Cardiac ventricle fibroblast (primary cell): ENCODE measurements at places on chromosomes 2 and 18. TPM values are rescaled to one million over a fixed set of nuclear protein-coding genes. Genes with fewer than 3 reads are reported as not detected.

The MTCL1 gene
- 10.4 and 15.6 TPM in 2 replicates for total RNA-seq

The ATP9B gene
- total RNA-seq, result 12.0 and 13.4 TPM in 2 replicates

The SERPINB11 gene
- total RNA-seq, result not detected in 2 replicates

The RMDN2 gene
- total RNA-seq, result 4.9 and 7.3 TPM in 2 replicates

The FSHR gene
- total RNA-seq, result not detected in 2 replicates

The CFC1 gene
- not detected in 2 replicates for total RNA-seq

The RGPD5 gene
- total RNA-seq, result 4.4 and 11.5 TPM in 2 replicates

The UGT1A6 gene
- not detected in 2 replicates for total RNA-seq

The STPG4 gene
- 0.20 TPM in 1 of 2 replicates, not detected in the other for total RNA-seq

The DSC3 gene
- total RNA-seq, result under 0.01 and 0.05 TPM in 2 replicates

The REG1B gene
- total RNA-seq, result not detected in 2 replicates

The IKZF2 gene
- 7.6 and 10.6 TPM in 2 replicates for total RNA-seq

The VAMP5 gene
- total RNA-seq, result 53.7 and 63.0 TPM in 2 replicates

The ICA1L gene
- total RNA-seq, result 5.1 and 5.2 TPM in 2 replicates

The NXPH2 gene
- 0.25 TPM in 1 of 2 replicates, not detected in the other for total RNA-seq

The CCBE1 gene
- total RNA-seq, result 11.7 and 18.4 TPM in 2 replicates

The PLCL1 gene
- total RNA-seq, result 15.5 and 16.7 TPM in 2 replicates

The SPC25 gene
- total RNA-seq, result 0.44 TPM in 1 of 2 replicates, not detected in the other

The LBX2 gene
- 3.2 TPM in 2 replicates for total RNA-seq

The CD8B2 gene
- total RNA-seq, result not detected in 2 replicates

The DNAJC5G gene
- total RNA-seq, result not detected in 2 replicates

The FNDC4 gene
- total RNA-seq, result 30.8 and 42.8 TPM in 2 replicates

The FER1L5 gene
- total RNA-seq, result 0.10 and 0.37 TPM in 2 replicates

The SPATA3 gene
- total RNA-seq, result not detected in 2 replicates

The MREG gene
- total RNA-seq, result 1.8 and 3.5 TPM in 2 replicates

The CXCR4 gene
- 3.2 and 5.7 TPM in 2 replicates for total RNA-seq

The KCTD1 gene
- 10.1 and 15.4 TPM in 2 replicates for total RNA-seq
